ENCODE measurements at places on chromosomes 16 and 17. TPM values are rescaled to one million over a fixed set of nuclear protein-coding genes. Genes with fewer than 3 reads are reported as not detected.

The TBC1D3E gene
- total RNA-seq, result not detected

- H3K27ac ChIP-seq, result no peak overlapping the region
- no peak overlapping the region for H3K4me3 ChIP-seq
- no peaks in the 10 kb centered on the region for H3K4me1 ChIP-seq
- no peaks in the 10 kb centered on the region for H3K36me3 ChIP-seq
- no peaks in the 10 kb centered on the region for H3K27me3 ChIP-seq
Measured at GRCh38 chr17:80842456-80843013, 149.1 kb upstream of the CHMP6 start.

DNA sequence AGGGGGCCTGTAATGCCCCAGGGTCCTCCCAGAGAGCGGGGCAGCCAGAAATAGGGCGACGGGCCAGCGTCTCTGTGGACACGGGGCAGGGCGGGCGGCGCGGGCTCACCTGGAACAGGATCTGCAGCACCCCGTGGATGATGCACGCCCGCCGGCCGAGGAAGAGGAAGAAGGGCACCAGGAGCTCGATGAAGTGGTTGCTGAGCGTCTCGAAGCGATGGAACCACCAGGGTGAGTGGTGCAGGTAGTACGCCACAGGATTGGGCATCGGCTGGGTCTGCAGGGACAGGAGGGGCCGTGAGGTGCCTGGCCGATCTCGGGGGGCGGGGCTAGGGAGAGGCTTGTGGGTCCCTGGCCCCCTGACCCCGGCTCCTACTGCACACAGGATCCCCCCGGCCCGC lies 78.9 kb upstream of the GNG13 start:
- H3K36me3 ChIP-seq, result peaks cover 11% of the 10 kb centered on the region
- no peak for DNase-seq
- no peak overlapping the region for H3K4me3 ChIP-seq
- H3K4me1 ChIP-seq, result no peaks in the 10 kb centered on the region
- no peak overlapping the region for H3K27ac ChIP-seq

DNA sequence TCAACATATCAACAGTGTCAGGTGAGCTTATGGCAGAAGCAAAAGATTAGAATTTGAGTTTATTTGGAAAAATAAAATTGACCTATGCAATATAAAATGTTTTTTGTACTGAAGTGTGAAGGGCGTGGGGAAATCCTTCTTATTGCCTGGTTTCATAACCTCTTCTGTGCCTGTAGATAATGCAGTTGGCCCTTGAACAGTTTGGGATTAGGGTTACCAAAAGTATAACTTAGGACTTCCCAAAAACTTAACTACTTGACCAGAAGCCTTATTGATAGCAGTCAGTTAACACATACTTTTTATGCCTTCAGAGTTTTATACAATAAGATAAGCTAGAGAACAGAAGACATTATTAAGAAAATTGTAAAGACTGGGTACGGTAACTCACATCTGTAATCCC lies 66.0 kb downstream of the TMC6 start:
- no peak for DNase-seq
- no peaks in the 10 kb centered on the region for H3K36me3 ChIP-seq
- no peaks in the 10 kb centered on the region for H3K4me1 ChIP-seq
- no peaks in the 10 kb centered on the region for H3K27me3 ChIP-seq
- H3K27ac ChIP-seq, result no peak overlapping the region

GRCh38 chr17:60766778-60767190 lies 89.1 kb downstream of the BCAS3 start:
- no peak for DNase-seq
- no peak overlapping the region for H3K4me3 ChIP-seq
- H3K27me3 ChIP-seq, result no peaks in the 10 kb centered on the region
